ENCODE measurements at places on chromosomes 1 and 21. TPM values are rescaled to one million over a fixed set of nuclear protein-coding genes. Genes with fewer than 3 reads are reported as not detected.

DNA sequence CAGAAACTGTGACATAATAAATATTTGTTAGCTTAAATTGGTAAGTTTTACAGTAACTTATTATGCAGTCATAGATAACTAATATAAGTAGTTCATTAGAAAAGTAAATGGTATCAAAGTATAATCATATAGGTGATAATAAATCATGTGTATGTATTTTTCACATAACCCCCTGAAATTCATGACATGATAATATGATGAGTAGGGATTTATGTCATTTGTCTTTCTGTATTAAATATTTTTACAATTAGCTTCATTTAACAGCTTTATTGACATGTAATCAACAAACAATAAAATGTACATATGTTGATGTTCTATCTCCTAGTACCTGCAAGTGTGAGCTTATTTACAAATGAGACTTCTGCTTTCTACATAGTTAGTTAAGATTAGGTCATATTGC lies 9.8 kb upstream of the FCGR2A start:
- no peak for DNase-seq

The S100A1 gene
- 17.9 TPM for total RNA-seq

DNA sequence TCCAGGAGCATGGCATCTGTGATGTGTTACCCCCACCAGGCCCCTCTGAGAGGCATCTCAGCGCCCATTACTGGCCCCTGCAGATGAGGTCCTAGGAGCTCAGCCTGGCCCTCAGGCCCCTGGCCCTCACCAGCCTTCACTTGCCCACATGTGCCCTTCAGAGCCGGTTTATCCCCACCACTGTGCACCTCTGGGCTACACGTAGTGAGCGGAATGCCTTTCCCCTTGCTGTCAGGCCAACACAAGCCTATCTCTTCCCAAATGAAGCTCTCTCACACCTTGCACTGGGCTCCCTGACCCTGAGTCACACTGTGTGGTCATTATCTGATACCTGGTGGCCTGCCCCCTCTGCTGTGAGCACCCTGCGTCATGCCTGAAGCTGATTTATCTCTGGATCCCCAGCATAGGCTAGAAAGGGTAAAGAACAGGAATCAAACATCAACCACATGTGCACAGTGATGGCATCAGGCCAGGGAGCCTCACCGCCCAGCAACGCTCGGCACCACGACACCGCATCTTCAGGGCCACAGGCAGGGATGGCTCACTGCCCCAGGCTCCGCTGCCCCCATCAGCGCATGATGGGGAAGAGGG lies 49.1 kb downstream of the GLIS1 start:
- DNase-seq, result no peak

DNA sequence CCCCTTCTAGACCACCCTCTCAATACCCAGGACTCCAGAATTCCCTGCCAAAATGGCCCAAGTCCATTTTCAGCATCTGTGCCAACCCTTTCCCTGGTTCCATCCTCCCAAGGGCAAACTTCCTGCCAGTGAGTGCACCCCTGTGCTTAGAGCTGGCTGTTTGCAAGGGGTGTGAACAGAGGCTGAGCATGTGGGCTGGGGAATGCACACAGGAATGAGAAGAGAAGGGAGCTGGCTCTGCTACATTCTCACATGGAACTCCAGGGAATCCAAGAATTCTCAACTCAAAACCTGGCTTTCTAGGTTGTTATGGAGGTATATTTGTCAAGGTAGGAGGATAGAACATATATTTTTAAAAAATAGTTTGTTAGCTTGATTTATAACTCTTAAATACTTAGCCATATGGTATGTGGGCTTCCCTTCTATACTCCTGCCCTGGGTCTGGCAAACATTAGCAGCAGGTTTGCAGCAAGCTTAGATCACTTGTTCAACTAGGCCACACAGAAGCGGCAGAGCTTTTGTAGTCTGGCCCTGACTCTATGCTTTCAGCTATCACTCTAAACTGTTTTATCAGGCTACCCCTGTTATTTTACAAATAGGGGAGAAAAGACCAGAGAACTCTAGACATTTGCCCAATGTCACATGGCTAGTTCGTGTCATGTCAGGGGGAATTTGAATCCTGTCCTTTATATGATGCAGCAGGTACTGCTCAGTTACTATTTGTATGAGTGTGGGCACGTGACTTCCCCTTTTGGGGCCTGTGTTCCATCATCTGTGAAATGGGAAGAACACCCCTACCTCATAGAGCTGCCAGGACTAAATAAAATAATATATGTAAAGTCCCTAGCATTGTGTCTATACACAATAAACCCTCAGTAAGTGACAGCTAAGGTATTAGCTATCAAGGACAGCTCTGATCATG lies 8.1 kb upstream of the STMN1 start:
- DNase-seq, result no peak

- DNase-seq, result no peak
Measured at GRCh38 chr21:41850085-41850484, 29.1 kb downstream of the PRDM15 start.

DNA sequence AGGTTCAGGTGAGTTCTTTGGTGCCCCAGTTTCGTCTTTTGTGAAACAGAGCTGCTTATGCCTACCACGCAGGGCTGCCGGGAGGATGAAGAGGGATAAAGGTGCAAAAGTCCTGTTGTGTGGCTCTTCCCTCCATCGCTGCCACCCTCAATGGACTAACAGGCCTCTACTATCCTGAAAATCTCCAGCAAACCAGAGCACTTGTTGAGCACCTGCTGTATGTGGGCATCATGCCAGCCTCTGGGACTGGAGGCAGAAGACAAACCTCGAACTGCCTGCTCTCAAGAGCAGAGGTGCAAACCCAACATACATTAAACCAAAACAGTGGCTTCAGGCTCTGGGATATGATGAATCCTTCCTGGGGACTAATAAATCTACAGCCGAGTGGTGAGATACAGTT lies 174.1 kb downstream of the ACTL8 start:
- no peak for DNase-seq

DNA sequence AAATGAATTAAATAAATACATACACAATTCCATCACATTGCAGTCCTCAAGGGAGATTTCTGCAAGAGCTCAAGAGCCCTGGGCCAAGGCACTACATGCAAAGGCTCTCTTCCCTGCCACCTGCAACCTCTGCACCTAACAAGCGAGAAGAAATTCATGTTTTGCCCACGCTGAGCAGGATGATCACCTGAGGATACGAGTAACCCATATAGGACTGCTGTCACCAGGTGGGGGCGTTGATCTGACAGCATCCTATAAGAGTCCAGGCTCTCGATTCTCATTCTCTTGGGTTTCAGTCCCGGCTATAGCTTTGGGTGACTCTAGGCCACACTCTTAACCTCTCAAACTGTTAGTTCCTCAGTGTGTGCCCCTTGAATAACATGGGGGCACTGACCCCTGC lies 18.7 kb upstream of the SPOCD1 start:
- DNase-seq, result peak; percentile 30

- no peak for DNase-seq
Measured at GRCh38 chr1:172895761-172896160, 155.0 kb downstream of the TNFSF18 start.

All from suprapubic skin (tissue), 4 donors.